Activated CD4-positive, alpha-beta T cell treated with anti-CD3 and anti-CD28 coated beads, Interleukin-2, amount 50 U/mL, for 24 hours (primary cell): ENCODE measurements at places on chromosomes 13 and 19.

- peak; percentile 21 for DNase-seq
Measured at GRCh38 chr19:6890938-6891337, 3.6 kb downstream of the ADGRE1 start.

DNA sequence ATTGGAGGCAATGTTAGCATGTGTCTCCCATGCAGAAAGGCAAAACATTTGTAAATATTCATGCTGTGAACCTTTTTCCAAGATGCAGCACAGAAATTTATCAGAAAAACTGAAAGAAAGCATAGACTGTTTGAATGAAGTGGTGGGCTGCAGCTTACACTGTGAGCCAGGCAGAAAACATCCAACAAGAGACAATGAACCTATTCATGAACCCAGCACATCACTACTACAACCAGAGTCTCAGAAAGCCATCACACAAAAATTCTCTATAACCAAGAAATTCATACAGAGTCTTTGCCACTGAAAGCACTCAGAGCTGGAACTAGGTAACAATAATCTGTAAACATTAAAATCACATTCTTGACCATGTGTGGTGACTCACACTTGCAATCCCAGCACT is 448.9 kb downstream of the UQCRFS1 start:
- no peak for DNase-seq

- no peak for DNase-seq
Measured at GRCh38 chr13:39602277-39602613, 748 bp downstream of the LHFPL6 start.

GRCh38 chr13:105914291-105915036 is 621.0 kb downstream of the EFNB2 start:
- no peak for DNase-seq

DNA sequence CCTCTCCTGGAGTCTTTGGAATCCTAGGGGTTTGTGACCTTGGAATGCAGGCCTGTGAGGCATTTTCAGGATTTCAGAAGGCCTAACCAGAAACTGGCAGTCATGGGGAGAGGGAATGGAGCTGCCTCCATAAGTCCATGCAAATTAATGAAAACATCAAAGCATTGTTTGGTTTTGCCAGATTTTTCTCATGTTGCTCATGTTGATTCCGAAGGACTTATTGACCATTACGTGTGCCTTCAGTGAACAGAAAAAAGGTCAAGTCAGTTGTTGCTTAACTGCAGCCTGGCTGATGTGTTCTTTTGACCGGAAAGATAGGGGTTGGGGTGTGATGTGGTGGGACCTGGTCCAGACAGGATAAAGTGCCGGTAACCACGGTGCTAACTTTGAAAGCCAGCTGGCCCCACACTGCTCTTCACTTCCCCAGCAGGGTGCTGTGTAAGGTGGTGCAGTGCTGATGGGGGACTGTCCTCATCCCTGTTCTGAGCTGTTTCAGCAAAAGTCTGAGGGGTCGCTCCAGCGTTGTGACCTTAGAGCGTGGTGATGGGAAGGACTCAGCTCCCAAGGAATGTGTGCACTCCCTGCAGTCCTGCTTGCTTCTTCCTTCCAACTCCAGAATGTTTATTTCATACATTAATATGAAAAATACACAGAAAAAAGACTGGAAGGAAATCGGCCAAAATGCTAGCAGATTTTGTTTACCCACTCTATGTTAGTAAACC is 3.5 kb downstream of the RNF113B start:
- no peak for DNase-seq

GRCh38 chr13:76131551-76131950 is 495.4 kb downstream of the LMO7 start:
- DNase-seq, result no peak

DNA sequence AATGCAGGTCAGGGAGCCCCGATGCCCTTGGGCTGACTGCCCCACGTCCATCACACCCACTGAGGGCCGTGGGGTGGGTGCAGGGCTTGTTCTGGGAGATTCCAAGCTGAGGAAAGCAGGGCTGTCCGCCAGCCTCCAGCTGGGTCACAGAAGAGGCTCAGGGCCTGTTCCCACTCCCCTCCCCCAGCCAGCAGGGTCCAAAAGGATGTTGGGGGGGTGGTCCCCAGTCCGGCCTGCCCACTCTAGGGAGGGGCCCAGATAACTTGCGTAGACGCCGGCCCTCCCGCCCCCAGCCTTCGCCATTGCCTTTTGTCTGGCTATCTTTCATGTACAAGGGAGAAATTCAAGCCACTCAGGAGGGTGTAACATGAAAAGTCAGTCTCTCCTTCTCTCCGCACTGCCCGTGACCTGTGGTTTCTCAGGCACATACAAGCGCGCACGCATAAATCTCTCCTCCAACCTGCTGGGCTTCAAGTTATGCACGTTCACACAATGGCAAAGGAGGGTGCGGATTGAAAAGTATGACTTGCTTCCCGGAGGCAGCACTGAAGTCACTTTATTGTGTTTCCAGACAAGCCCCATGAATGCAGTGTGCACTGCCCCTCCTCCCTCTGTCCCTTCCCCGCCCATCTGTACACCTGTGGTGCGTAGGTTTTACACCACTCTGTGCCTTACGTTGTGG is 20.2 kb downstream of the CARM1 start:
- DNase-seq, result no peak

DNA sequence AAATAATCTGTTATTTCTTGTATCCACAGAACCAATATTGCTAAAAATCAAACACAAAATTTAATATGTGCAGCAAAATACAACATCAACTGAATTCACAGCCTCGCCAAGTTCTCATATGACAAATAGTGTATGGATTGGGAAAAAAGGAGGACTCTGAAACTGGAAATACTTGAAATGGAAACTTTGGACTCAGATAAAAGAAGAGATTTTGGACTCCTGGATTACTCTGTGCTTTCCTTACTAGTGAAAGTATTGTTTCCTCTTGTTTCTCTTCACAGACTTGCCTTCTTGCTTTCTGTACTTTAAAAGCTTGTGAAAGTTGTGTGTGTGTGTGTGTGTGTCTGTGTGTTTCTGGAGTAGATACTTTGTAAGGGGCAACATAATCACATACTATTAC is 1596.3 kb downstream of the PCDH9 start:
- DNase-seq, result no peak

GRCh38 chr13:97555034-97555433 is 121.1 kb downstream of the RAP2A start:
- no peak for DNase-seq

DNA sequence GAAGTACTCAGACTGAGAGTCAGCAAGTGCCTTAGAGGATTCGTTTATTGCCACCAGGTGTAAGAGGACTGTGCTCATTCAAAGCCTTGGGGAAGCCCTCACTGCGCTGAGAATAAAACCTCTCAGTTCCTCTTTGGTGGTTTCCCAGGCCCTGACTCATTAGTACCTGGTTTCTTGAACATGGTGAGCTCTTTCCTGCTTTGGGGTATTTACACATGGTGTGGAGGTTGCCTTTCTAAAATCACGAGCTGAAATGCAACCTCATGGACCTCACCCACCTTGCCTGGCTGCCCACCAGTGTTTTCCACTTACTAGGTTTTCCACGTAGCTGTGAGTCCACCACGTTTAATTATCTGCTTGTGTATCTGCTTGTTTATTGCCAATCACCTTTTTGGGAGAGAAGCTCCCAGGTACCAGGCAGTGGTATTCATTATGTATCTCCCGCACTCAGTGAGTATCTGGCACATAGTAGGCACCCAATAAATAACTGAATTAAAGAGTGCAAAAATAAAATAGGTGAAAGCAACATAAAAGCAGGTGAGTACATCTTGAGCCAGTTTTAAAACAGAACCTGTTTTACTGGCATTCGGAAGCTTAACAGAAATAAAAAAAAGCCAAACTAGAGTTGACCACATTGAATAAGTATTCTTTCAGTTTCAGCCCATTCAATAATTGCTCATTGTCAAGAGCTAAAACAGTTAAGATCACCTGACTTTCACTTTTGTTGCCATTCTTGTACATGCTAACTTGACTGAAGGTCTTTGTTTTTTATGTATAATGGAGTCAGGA is 533.0 kb downstream of the MYO16 start:
- no peak for DNase-seq

DNA sequence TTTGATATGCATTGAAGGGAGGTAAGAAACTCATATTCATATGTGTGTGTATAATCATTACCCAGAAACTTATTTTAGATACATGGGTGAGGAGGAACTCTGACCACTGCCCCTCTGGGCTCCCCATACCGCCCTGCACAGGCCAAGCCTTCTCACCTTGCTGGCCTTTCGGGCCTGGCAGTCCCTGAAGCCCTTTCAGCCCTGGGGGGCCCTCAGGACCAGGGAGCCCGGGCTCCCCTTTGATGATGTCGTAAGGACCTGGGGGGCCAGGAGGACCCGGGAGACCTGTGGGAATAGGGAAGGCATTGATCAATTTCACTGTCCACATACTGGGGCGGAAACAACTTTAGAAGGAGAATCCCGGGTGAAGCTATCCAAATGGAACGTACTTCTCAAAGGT is 142.3 kb downstream of the COL4A1 start:
- DNase-seq, result no peak

GRCh38 chr13:21568854-21569253 is 35.1 kb downstream of the MICU2 start:
- DNase-seq, result no peak

DNA sequence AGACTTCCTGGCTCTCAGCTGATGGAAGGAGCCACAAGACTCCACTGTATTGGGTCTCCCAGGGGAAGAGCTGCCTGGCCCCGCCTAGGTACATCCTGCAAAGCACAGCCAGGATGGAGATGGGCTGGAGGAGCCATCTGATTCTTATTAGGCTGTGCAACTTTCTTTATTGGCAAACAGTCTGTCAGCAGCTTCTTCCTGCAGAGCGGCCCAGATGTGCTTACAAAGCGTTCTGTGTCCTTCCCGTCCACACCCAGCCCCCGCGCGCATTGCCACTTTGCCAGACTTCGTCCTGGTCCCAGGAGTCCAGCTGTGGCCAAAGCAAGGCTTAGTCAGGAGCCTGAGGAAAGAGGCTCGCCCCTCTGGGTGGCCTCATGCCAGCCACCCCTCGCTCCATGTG is 409.3 kb downstream of the ZNF536 start:
- no peak for DNase-seq

GRCh38 chr19:16470541-16470910 is 1.2 kb downstream of the EPS15L1 start:
- DNase-seq, result no peak

- DNase-seq, result no peak
Measured at GRCh38 chr13:43058831-43059230, 35.4 kb downstream of the DNAJC15 start.

- DNase-seq, result no peak
Measured at GRCh38 chr13:91312324-91312723, 35.2 kb upstream of the MIR17HG start.

- peak; percentile 81 for DNase-seq
Measured at GRCh38 chr19:38335949-38336637, 463 bp downstream of the CATSPERG start.

DNA sequence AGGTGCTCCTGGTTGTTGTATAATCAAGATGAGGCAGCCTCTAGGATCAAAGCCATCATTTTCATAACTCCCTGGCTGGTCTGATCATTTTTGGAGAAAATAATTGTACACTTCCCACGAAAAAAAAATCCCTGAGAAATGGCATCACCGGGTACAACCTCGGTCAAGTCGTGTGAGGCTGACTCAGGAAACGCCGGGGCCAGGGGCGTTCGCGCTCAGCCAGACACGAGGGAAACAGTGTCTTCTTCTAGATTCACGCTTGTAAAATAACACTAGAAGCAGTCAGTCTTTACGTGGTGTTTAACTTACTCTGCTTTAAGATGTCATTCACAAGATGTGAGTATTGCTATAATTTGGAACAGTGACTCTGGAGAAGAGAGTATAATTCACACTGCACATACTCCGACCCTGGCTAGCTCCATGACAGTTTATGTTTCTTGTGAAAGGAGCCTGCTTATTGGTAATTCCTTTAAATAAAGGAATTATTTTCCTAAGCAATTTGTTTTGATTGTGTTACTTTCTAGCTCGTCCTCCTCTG is 109.0 kb upstream of the SOX1 start:
- no peak for DNase-seq

GRCh38 chr13:90416938-90417337 is 930.5 kb upstream of the MIR17HG start:
- DNase-seq, result no peak

DNA sequence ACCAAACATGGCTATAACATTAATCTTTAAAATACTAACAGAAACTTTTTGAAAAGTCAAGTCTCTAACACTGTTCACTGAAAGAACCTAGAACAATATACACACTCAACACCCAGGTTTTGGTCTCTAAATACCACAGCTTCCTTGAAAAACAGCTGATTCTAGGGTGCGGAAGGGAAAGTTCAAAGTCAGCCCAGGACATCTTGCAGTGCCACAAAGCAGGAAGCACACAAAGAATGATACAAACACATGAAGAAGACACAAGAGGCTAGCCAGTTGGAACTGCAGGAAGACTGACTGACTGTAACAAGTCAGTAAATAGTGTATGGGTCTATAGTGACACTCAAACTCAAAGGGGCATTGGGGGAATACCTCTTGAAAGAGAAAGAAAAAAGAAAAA is 4.6 kb downstream of the DEDD2 start:
- DNase-seq, result no peak

- DNase-seq, result no peak
Measured at GRCh38 chr19:56348289-56348877, 33.7 kb upstream of the ZSCAN5A start.

DNA sequence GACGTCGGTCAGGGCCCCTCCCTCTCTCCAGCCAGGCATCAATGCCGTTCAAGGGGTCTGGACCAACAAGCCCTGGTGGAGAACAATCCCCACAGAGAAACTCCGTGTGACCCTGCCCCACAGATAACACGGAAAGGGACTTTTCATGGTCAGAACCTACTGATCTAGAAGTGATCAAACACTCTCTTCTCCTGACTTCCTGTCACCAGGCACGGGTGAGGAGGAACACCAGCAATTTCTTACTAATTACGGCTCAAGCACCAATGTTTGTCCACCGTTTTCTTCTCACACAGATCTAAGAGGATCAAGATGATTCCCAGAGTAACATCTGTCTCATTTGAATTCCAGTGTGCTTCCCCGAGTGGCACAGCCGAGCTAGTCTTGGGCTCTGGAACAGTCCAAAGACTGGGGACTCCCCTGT is 11.8 kb downstream of the RASA3 start:
- DNase-seq, result no peak

- no peak for DNase-seq
Measured at GRCh38 chr13:107852072-107852471, 363.3 kb downstream of the LIG4 start.

DNA sequence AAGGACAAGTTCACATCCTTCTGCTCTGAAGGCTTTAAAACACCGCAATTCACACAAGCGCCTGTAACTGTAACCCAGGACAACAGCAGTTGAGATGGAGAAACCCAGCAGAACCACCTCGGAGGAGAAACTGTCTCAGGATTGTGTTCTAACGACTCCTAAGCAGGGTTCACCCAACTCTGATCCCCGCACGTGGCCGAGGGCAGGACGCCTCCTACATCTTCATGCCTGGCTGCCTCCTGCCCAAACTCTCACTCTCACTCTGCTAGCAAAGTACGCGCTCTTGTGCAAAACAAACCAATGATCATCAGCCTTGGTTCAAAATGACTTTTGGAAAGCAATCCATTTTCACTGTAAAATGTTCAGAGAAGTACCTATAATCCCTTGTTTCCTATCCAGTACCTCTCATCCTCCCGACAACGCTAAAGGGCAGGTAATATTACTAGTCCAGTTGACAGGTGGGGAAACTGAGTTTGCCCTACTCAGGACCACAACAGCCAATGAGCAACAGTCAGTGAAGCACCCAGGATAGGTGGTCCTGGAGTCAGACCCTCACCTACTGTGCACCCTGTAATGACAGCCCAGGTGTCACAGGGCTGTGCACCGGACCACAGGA is 25.6 kb downstream of the EPS15L1 start:
- DNase-seq, result no peak

- DNase-seq, result peak; percentile 56
Measured at GRCh38 chr19:13060964-13061927, 41.4 kb downstream of the LYL1 start.

- DNase-seq, result no peak
Measured at GRCh38 chr13:45231722-45232121, 30.9 kb upstream of the KCTD4 start.
